IMR-90 (cell line): ENCODE measurements at places on chromosomes 3 and 15. TPM values are rescaled to one million over a fixed set of nuclear protein-coding genes. Genes with fewer than 3 reads are reported as not detected.
A peak's percentile ranks its signal among the peaks of the same experiment; 100 is the strongest.

TMEM266 gene
- under 0.01 TPM in 1 of 2 replicates, not detected in the other for total RNA-seq

KNL1 gene
- total RNA-seq: 25.1 and 32.5 TPM in 2 replicates

DNA sequence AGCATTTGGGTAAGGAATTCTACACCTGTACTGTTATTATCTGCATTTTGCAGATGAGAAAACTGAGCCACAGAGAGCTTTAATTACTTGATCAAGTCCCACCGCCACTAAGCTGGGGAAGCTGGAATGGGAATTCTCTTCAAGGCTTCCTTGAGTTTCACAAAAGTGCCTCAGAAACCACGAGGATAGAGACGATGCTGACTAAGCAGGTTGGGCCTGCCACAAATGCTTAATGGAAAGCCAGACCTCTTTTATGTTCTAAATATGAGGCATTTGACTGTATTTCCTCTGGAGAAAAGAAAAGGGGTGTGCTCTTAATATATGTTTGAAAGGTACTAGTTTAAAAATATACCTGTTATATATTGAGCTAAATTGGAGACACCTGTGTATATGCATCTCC is 34.7 kb downstream of the ADAMTS9 start:
- DNase-seq: no peak

GRCh38 chr3:12750223-12750622 is 8.8 kb downstream of the TMEM40 start:
- peak; percentile 86 for DNase-seq

- DNase-seq: no peak
These were observed 297.9 kb downstream of the OTOL1 start for GRCh38 chr3:161794551-161794950.

DNA sequence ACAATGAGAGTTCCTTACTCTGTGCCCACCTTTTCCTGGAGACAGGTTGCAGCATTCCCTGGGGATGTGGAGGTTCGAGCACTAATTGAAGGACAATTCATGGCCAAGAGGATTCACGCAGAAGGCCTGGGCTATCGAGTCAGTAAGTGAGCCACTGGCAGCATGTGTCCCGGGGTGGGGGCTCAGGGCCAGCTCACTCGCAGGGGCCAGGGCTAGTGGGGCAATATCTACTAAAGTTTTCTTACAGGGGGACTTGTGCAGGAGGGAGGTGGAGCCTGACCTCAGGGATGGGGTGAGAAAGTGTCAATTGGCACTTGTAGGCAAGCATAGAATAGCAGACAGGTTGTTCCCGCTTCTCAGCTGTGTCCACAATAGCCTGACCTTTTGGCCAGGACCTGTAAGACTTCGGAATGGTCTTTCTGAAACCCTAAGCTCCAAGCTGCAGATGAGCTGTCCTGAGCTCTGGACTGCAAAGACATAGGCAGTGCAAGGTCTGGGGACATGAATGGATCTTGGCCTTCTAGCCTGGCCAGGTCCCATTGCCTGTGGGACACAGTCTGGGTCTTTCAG is 32.7 kb downstream of the XYLB start:
- no peak for DNase-seq
